ENCODE measurements at places on chromosomes 1 and 21. TPM values are rescaled to one million over a fixed set of nuclear protein-coding genes. Genes with fewer than 3 reads are reported as not detected.

The CHAF1B gene
- total RNA-seq, result 1.7 TPM

The FOXD3 gene
- total RNA-seq, result not detected

The CDC42SE1 gene
- 89.1 TPM for total RNA-seq

The DNAI4 gene
- 10.3 TPM for total RNA-seq

The RPRD2 gene
- total RNA-seq, result 23.8 TPM

The CR1L gene
- total RNA-seq, result not detected

The KCNQ4 gene
- 2.0 TPM for total RNA-seq

The IQGAP3 gene
- 2.9 TPM for total RNA-seq

The SMIM12 gene
- total RNA-seq, result 36.6 TPM

The BARHL2 gene
- not detected for total RNA-seq

The FAM177B gene
- not detected for total RNA-seq

The KRTAP19-3 gene
- not detected for total RNA-seq

The RHBG gene
- total RNA-seq, result not detected

The UMODL1 gene
- not detected for total RNA-seq

The RPE65 gene
- not detected for total RNA-seq

The TMEM9 gene
- total RNA-seq, result 58.7 TPM

The ARHGAP30 gene
- total RNA-seq, result 14.5 TPM

The PAPPA2 gene
- total RNA-seq, result 0.25 TPM

The NIPAL3 gene
- total RNA-seq, result 21.1 TPM

The KRTAP19-1 gene
- not detected for total RNA-seq

The DEPDC1 gene
- 1.7 TPM for total RNA-seq

The ZNF648 gene
- total RNA-seq, result not detected

The DMBX1 gene
- total RNA-seq, result 0.25 TPM

The FAAH gene
- 38.1 TPM for total RNA-seq

The CLCA1 gene
- total RNA-seq, result not detected

The PLPP3 gene
- total RNA-seq, result 236 TPM

The PDXK gene
- 58.7 TPM for total RNA-seq

The PGBD5 gene
- 0.98 TPM for total RNA-seq

The OBSCN gene
- total RNA-seq, result 35.8 TPM

The CCDC17 gene
- 1.5 TPM for total RNA-seq

The AKNAD1 gene
- 3.9 TPM for total RNA-seq

The SRGAP2C gene
- 23.8 TPM for total RNA-seq

The CYP4B1 gene
- total RNA-seq, result 74.4 TPM

The GPR25 gene
- total RNA-seq, result 5.9 TPM

The C4BPA gene
- total RNA-seq, result not detected

The LCE2A gene
- not detected for total RNA-seq

The S100A14 gene
- total RNA-seq, result 323 TPM

The CAPN8 gene
- total RNA-seq, result 0.49 TPM

The C8A gene
- not detected for total RNA-seq

The LCE1A gene
- total RNA-seq, result not detected

The THEM5 gene
- total RNA-seq, result 0.98 TPM

The MARK1 gene
- 13.0 TPM for total RNA-seq

The S100A7A gene
- total RNA-seq, result not detected

The CLIC6 gene
- total RNA-seq, result 8.3 TPM

The DIPK1A gene
- 7.9 TPM for total RNA-seq

The ACP6 gene
- total RNA-seq, result 14.2 TPM

The AIM2 gene
- total RNA-seq, result not detected
